Activated CD4-positive, alpha-beta T cell treated with anti-CD3 and anti-CD28 coated beads, Interleukin-2, amount 50 U/mL, for 16 hours (primary cell): ENCODE measurements at places on chromosomes 4 and X.

DNA sequence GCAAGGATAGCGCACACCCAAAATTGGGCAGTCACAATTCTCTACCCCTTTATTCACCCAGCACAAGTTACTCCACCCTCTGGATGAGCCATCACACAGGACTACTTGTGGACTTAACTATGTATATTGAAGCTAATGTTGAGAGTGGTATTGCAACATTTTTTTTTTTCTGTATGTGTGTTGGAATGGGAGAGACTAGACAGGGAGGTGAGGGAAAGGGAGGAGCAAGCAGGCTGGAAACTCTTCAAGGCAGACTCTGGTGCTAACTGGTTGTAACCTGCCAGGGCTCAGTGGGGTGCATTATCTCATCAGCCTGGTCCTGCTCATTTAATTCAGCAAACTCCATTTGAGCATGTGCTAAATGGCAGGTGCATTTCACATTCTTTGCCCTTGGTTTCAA is 18.4 kb upstream of the CWH43 start:
- no peak for DNase-seq

GRCh38 chr4:22668301-22668700 is 24.4 kb upstream of the GBA3 start:
- no peak for DNase-seq

DNA sequence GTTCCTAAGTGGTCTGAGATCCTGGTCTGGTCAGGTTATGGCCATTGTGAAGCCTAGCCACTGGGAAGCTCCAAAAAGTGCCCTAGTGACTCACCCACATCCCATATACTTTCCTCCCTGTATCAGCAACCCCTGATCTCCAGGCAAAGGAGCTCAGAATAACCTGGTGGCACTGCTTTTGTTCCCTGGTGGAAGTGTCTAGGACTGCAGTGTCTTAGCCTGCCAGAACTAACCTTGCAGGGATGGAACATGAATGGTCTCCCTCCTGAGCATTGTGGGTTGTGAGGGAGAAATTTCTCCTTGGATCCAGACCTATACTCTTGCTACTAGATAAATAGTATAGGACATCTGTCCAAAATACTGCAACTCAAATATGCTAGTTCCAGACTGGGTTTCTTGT is 27.9 kb upstream of the WDR1 start:
- DNase-seq, result no peak

DNA sequence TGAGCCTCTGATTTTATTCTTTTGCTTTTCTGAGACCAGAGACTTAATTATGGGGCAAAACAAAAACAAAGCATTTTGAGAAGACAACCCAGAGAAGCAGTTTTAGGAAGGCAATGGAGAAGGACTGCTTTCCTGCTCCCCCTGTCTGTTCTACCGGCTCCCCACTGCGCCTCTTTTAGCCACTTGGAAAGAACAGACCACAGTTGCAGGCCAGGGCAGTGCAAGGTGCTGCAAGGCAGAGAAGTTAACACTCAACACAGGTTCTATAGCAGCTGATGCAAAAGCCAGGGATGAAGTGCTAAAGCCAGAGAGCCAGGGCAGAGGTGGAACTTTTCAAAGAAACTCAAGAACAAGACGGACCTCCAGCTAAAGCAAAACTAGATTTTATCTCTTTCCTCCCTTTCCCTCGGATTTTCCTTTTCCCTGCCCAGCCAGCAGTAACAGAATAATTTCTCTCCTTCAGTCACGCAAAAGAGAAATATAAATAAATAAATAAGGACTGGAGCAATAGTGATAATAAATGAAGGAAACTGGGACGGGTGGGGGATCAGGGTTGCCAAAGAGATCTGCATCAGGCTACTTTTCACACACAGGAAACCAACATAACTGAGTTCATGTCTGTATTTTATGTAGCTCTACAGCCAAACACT is 10.4 kb downstream of the SH3RF1 start:
- no peak for DNase-seq

GRCh38 chr4:131337936-131338335 is 1811.2 kb upstream of the PCDH10 start:
- DNase-seq, result no peak
